Activated T-cell treated with anti-CD3 and anti-CD28 coated beads for 1 hour (primary cell): ENCODE measurements at places on chromosomes 1 and 21.
A peak's percentile ranks its signal among the peaks of the same experiment; 100 is the strongest.

DNA sequence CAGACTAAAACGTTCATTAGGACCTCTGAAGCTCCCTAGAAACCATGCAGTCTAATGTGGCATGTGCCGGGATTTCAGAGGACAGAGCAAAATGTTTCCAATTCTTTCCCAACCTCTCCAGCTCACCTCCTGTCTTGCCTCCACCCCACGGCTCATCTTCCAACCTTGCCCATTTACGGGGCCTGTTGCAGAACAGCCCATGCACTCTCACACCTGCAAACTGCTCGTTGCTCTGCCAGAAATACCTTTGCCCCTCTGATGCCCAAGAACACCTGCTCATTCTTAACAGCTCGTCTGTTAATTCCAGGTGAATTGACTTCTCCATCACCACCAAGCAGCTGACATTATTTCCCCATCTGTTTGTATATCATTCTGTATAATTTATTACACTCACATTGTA lies 53.9 kb upstream of the LBR start:
- no peak for DNase-seq

GRCh38 chr1:186884251-186884650 lies 55.5 kb downstream of the PLA2G4A start:
- DNase-seq: no peak

GRCh38 chr21:36247316-36248010 lies 72.5 kb upstream of the MORC3 start:
- no peak for DNase-seq

DNA sequence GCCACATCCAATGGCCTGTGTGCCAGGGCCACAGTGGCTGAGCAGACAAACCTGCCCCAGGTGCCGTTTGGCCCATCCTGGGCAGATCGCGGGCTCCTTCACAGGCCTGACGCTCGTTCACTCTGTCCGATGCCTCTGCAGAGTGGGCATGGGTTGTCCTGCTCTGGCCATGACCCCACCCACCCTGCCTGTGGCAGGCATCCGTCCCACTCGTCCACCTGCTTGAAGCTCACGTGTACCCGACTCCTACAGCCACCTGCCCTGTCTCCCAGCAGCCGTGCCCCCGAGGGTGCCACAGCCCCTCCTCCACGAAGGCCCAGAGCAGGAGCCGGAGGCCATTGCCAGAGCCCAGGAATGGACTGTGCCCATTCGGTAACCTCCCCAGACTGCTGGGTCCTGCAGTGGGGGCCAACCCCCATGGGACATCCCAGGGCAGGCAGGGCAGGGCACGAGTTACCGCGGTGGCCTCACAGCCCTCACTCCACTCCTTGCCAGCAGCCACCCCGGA lies 41.9 kb downstream of the TRIM11 start:
- DNase-seq: no peak

DNA sequence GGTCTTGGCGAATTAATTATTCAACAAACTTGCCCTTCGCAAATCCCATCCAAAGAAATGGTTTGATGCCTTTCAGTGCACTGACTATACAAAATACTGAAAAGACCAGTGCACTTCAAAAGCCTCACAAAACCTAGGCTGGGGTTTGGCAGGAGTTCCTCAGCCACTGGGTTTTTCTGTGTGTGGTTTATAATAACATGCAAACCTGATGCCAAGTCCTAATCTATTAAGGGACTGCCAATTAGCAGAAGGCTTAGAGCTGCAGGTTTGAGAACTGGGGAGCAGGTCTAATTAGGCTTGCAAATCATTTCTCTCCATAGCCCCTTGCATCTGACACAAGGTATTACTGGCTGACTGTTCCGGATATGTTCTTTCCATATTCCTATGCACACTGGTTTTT lies 27.7 kb downstream of the PLPP3 start:
- DNase-seq: no peak

GRCh38 chr1:8370905-8371315 lies 53.0 kb downstream of the SLC45A1 start:
- no peak for DNase-seq

DNA sequence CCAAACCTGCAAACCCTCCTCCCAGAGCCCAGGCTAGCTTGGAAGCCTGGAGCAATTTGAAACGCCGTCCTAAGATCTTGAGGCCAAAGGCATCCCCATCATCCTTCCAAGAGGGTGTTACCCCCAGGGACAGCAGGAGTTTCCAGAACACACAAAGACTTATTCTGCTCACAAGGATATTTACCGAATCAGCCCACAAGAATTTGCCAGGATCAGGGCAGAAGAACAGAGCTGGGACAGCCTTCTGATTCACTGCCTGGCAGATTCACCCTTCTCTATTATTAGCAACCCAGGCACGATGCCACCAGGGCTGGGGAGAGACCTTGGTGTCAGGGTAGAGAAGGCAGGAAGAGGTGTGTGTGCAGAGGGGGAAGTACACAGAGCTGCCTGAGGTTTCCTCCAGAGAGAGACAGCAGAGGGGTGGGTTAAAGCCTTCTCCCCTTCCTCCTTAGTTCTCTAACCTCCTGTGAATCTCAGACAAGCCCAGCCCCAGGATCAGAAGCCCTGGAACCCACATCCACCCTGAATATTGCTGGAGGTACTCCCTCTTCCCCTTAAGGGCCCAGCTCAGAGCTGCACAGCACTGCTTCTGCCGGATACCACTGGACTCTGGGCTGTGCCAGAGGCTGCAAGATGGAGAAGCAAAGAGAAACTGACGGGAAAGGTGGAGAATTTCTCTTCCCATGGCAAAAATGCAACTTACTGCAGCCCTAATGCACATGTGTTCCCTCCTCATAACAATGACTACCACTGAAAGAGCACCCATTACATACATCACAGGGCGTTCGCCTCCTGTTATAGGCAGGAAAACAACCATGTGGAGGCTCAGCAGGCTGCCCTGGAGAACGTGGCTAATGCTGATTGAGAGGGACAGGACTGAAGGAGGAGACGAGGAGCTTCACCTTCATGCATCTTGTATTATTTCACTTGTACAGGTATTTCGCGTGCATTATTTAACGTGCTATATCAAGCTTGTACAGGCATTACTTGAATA lies 61.8 kb downstream of the ITPKB start:
- peak; percentile 71 for DNase-seq

- no peak for DNase-seq
Observed at GRCh38 chr1:24568475-24568874, 12.6 kb downstream of the NCMAP start.

DNA sequence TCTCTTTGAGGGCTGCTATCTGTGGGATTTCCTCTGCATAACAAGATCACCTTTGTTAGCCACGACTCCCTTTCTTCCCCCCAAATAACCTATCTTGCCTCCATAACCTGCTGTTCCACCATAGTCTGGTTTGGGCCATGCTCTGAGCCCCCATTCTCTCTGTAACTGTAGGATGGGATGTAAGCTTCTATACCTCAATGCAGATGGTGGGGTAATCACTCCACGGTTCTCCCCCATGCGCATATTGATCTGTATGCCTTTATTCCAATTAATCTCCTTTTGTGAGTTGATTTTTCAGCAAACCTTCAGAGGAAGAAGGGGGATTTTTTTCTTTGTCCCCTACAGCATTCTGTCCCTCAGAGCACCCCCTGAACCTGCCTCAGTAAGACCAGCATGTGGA lies 170.1 kb upstream of the IRF2BP2 start:
- DNase-seq: no peak

- no peak for DNase-seq
Observed at GRCh38 chr1:52153898-52154297, 12.0 kb downstream of the ZFYVE9 start.

GRCh38 chr1:85544689-85545215 lies 35.8 kb upstream of the CCN1 start:
- no peak for DNase-seq

DNA sequence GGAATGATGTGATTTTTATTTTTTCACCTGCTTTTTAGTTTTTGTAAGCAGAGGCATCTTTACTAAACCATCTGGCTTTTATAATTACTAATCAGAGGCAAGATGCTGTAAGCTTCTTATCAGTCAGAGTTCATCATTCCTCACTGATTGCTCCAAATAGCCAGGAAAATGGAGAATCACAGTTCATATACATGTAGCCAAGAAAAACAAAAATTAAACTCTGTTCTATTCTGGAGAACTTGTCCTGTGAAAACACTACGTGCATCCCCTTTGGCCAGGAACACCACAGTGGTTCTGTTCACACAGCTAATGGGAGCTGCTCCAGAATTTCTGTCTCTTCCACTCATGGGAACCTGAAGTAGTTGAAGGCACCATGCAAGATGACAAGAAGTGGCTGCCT lies 725.5 kb upstream of the CHRM3 start:
- DNase-seq: no peak

DNA sequence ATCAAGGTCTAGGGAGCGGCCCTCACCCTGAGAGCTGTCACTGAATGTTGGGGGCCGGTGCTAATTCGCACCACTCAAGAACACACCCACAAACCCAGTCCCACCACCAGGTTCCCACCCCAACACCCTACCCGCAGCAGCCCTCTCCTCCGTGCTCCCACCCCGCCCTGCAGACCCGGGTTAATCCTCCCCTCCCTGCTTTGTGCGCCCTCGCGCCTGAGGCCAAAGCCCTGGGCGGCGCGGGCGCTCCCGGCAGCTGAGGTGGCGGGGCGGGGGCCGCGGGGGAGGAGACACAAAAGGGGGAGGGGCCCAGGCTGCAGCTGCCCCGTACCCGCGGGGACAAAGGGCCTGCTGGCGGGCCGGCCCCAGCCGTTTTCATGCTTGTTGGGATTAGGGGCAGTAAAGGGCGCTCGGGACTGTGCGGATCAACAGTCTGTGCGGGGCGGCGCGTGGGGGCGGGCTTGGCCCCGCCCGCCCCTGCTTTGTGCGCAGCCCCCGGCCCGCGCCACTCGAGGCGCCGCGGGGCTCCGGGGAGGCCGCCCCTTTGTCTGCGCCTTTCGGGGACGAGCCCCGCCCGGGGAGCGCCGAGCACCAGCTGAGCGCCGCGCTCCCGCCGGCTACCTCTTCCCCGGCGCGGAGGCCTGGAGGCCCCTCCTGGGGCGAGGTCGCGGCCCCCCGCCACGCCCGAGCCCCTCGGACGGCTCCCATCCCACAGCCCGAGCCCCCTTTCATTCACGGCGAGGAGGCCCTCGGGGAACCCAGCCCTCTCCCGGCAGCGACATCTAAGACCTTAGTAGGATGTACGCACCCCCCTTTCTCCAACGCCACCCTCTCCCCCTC lies 10.9 kb downstream of the C1orf216 start:
- DNase-seq: no peak

GRCh38 chr1:221723018-221723847 lies 18.7 kb downstream of the DUSP10 start:
- DNase-seq: no peak

DNA sequence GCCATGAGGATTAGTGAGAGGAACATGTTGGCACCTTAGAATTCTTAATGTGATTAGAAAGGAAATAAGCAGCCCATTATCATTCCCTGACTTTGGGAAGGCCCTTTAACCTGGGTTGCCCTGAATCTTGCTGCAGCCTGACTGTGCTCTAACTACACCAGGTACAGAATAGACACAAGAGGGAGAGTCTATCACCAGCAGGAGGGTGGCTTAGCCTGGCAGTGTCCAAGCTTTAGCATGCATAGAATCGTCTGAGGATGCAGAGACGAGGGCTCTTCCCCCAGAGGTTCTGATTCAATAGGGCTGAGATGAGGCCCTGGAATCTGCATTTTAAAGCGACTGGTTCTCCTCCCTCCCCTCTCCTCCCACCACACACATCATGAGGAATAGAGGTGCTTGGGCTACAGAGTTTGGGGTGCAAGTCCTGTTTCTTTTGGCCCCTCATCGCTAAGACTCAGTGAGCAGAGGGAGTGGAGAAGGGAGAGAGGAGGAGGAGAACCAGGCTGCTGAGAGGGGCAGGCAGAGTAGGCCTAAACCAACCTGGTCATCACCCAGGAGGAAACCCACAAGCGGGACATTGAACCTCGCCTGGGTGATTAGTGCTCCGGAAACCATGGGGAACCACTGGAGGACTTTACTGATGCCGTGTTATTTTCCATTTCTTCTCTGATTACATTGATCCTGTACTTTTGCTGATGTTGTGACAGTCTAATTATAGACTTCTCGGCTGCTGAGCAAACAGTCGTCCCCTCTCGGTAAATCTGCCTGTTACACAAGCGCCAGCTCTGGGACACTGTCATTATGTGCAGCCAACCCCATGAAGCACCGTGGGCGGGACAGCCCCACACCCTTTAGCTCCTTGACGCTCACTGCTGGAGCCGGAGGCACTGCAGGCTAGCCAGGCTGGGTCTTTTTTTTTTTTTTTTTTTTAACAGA lies 6.3 kb upstream of the TENT5C start:
- DNase-seq: no peak

DNA sequence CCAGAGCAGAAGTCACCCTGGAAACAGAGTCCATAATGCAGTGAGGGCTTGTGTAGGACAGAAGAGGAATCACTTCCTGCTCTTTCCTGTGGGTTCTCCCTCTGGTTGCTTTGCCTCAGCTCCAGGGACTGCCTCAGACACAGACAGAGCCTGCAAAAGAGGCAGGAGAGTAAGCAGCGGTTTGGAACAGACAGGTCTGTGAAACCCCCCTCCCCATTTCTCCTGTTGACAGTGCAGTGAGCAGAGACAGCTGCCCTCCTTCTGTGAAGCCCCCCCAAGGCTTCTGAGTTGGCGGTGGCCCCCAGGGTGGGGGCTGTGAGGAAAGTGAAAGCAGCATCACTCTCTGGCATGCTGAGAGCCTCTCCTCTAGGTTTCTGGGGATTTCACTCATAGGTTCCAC lies 53.0 kb downstream of the MAB21L3 start:
- no peak for DNase-seq

- DNase-seq: no peak
Observed at GRCh38 chr1:61570191-61570590, 154.8 kb downstream of the TM2D1 start.

- DNase-seq: no peak
Observed at GRCh38 chr1:15100880-15101760, 52.4 kb upstream of the TMEM51 start.

GRCh38 chr1:35706846-35707600 lies 11.7 kb downstream of the C1orf216 start:
- DNase-seq: no peak

DNA sequence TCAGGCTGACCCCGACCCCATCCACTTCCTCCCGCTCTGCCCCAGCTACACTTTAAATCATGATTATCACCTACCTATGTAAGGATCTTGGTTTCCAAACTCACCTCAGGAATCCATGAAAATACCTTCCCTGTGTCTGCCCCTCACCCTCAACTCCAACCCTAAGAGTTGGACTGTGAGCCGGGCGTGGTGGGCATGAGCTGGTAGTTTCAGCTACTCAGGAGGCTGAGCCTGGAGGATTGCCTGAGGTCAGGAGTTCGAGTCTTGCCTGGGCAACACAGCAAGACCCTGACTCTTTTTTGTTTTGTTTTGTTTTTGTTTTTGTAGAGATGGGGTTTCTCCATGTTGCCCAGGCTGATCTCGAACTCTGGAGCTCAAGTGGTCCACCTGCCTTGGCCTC lies 30.5 kb upstream of the CCSAP start:
- DNase-seq: no peak

GRCh38 chr21:28200726-28201125 lies 792.0 kb downstream of the LTN1 start:
- no peak for DNase-seq

GRCh38 chr1:238606457-238606856 lies 715.7 kb upstream of the ZP4 start:
- DNase-seq: no peak

GRCh38 chr1:102588536-102588935 lies 519.8 kb downstream of the COL11A1 start:
- DNase-seq: no peak

GRCh38 chr1:8176279-8176678 lies 141.6 kb upstream of the SLC45A1 start:
- no peak for DNase-seq

- DNase-seq: no peak
Observed at GRCh38 chr1:212353181-212353580, 61.5 kb downstream of the PACC1 start.
